Skin of body (tissue), 3 donors: ENCODE measurements at places on chromosomes 7 and 10.

- no peak for DNase-seq
Measured at GRCh38 chr7:867001-867405, 9.4 kb upstream of the GET4 start.

- DNase-seq = no peak
Measured at GRCh38 chr7:114415064-114415989, 712 bp downstream of the FOXP2 start.

DNA sequence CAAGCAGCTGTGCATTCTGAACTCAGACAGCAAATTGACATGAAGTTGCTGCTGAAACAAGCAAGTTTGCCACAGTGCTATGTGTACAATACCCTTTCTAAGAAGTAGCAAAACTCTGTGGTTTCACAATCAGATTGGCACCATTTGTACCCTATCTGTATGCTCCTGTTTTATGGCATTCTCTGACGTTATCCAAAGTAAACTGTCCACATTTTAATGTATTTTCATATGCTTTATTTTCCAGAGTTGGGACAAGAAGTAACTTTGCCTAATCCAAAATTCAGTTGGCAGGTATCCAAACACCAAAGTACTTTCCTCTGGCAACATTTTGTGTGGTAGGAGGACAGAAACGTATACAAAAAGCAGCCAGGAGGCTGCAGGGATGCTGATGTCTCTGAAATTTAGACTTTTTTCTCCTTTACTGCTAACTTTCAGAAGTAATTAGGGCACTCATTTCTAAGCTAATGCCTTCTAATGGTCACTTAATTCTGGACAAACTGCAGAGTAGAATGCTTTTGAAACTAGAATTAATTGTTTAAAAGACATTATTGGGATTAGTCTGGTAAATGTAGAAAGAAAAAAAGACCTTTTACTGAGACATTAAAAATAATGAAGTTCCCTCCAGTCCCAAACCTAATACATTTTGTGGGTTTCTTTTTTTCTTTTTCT lies 414.7 kb upstream of the NRP1 start:
- no peak for DNase-seq

DNA sequence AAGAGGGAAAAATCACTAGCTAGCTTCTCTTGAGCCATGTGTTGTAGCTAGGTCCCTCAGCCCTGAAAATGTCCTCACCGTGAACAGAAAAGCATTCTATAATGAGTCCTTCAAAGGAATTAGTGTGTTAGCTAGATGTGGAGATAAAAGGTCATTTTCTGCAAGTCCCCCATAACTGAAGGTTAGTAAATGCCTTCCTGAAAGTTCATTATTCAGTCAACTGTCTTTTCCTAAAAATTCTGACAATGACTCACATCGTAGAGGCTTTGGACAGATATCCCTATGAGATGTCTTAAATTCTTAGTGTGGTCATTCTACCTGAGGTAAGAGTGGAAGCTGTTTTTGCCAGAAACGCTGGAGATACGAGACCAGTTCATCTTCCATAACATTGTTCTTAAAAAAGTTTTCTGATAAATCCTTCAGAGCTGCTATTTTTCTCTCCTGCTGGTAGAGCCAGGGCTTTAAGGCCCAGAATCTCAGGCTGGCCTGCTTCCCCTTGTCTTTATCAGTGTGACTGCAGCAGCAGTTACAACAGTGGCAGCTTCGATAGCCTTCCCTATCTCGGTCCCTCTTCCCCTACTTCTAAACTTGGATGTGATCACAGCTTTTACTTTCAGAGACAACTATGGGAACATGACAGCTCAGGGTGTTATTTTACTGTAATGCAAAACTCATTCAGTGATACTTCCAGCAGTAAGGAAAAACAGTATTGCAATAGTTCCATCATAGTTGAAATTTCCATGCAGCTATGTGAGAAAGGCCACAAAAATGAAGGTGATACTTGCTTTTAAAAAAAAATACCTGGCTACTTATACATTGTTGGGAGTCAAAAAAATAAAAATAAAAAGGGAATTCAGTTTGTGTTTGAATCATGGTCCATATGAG lies 37.3 kb upstream of the PRKAR2B start:
- no peak for DNase-seq

GRCh38 chr10:110980807-110981206 lies 61.4 kb downstream of the SHOC2 start:
- no peak for DNase-seq
